ENCODE measurements at places on chromosomes 11 and 22.

DNA sequence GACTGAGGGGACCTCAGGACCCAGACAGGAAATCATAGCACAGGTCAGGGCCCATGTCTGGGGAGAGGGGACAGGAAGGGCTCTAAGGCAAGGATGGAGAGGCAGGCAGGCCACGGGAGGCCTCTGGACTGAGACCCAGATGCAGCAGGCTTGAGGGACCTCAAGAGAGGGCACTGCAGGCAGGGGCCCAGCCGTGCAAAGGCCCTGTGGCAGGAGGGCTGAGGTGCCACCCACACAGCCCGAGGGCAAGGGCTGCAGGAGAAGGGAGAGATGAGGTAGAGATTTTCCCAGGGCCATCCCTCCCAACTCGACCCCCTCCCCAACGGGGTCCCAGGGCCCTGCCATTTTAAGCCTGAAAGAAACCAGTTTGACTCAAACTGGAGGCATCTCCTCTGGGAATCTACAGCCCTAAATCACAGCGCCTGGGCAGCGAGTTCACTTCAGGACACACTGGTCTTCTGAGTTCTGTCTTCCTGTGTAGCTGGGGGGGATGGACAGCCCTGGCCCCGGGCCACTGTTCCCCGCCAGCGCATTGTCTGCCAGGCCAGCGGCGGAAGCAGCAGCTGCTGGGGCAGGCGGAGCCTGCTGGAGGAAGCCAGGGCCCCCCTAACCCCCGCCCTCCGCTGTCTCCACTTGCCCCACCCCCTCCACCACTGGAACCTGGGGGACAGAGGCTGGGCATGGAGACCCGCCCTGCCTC, 20.3 kb upstream of the WNT7B start:
- DNase-seq = no peak

GRCh38 chr11:126978165-126978564, 22.4 kb downstream of the KIRREL3 start:
- DNase-seq = no peak

- no peak for DNase-seq
These were observed 34.1 kb upstream of the JAM3 start for GRCh38 chr11:134034496-134035381.

DNA sequence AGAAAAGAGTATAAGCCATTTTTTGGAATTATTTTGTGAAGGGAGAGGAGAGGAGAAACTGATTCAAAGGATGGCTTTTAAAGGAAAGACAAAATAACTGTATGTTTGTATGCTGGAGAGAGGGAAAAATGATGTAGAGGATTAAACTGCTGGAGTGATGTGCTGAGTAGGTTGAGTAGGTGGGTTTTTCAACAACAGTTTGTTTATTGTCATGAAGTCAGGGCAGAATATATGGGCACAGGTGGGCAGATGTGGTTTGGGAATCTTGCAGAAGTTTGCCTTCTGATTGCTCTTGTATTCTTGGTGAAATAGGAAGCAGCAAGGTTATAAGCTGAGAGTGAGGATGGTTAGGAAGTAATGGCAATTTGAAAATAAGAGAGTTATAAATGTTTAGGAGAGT, 12.1 kb downstream of the SYT9 start:
- DNase-seq = no peak

- no peak for DNase-seq
These were observed 2.0 kb upstream of the SHISA8 start for GRCh38 chr22:41916745-41917358.

- no peak for DNase-seq
These were observed 70.5 kb upstream of the TCF20 start for GRCh38 chr22:42340829-42341383.

DNA sequence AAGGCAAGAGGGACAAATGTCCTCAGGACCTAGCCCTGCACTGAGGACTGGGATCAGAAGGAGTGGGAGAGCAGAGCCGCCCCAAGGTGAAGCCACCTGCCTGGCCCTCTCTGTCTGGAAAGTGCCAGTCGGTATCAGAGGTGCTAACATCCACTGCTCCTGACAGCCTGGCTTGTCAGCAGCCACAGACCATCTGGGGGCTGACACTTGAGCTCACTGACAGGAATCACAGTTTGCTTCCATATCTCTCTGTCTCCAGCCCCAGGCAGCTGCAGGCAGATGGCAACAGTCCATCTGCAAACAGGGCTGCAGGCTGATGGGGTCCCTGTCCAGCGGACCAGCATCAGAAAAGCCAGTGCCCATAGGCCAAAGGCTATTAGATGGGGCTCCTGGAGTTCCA, 5.5 kb downstream of the OPCML start:
- DNase-seq = no peak

DNA sequence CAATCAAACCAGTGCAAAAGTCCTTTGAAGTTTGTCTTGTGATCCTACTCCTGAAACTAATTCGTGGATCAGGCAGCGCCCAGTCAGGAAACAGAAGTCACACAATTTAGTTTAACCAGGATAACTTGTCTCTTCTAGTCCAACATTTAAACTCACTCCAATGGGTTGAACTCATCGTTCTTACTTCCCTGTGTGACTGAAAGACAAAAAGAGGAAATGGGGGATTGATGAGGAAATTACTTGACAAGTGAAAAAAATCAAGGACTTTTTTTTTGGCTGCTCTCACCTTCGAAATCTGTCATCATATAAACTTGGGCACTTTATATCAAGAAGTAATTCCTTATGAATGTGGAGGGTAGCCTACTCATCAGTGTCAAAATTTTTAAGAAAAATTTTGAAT, 78.4 kb downstream of the HSD17B12 start:
- no peak for DNase-seq

GRCh38 chr22:48076008-48076407, 1313.6 kb downstream of the TBC1D22A start:
- DNase-seq = no peak

- no peak for DNase-seq
These were observed 16.1 kb downstream of the LRP5 start for GRCh38 chr11:68328374-68329091.
